ENCODE measurements at places on chromosomes 4 and X. TPM values are rescaled to one million over a fixed set of nuclear protein-coding genes. Genes with fewer than 3 reads are reported as not detected.

SSX4B gene
- not detected for polyA plus RNA-seq

FSTL5 gene
- polyA plus RNA-seq: 0.34 TPM

OTC gene
- not detected for polyA plus RNA-seq

SMIM14 gene
- 24.1 TPM for polyA plus RNA-seq

PJA1 gene
- polyA plus RNA-seq: 7.3 TPM

LIAS gene
- 18.4 TPM for polyA plus RNA-seq
